SJCRH30 (cell line): ENCODE measurements at places on chromosomes 7 and 10.

DNA sequence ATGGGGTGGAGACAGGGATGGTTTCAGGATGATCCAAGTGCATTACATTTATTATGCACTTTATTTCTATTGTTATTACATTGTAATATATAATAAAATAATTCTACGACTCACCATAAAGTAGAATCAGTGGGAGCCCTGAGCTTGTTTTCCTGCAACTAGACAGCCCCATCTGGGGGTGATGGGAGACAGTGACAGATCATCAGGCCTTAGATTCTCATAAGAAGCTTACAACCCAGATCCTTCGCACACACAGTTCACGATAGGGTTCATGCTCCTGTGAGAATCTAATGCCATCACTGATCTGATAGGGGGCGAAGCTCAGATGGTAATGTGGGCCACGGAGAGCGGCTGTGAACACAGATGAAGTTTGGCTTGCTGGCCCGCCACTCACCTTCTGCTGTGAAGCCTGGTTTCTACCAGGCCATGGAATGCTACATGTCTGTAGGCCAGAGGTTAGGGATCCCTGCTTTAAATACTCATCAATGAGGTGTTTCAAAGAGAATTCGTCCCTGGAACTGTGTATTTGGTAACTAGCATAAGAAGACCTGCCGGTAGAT, 21.2 kb upstream of the PRKCQ start:
- no peaks in the 10 kb centered on the region for H3K36me3 ChIP-seq
- DNase-seq = no peak
- H3K27me3 ChIP-seq = no peaks in the 10 kb centered on the region
- H3K4me3 ChIP-seq = no peak overlapping the region
- no peak overlapping the region for H3K27ac ChIP-seq
- H3K4me1 ChIP-seq = 0 out of 2 replicates have a peak, but pooled peaks cover 2% of the 10 kb centered on the region

- H3K27ac ChIP-seq = no peak overlapping the region
- no peak overlapping the region for H3K4me3 ChIP-seq
- no peak for DNase-seq
- H3K27me3 ChIP-seq = no peaks in the 10 kb centered on the region
- no peaks in the 10 kb centered on the region for H3K36me3 ChIP-seq
- no peaks in the 10 kb centered on the region for H3K4me1 ChIP-seq
Measured at GRCh38 chr7:9391221-9391620, 957.8 kb downstream of the NXPH1 start.

DNA sequence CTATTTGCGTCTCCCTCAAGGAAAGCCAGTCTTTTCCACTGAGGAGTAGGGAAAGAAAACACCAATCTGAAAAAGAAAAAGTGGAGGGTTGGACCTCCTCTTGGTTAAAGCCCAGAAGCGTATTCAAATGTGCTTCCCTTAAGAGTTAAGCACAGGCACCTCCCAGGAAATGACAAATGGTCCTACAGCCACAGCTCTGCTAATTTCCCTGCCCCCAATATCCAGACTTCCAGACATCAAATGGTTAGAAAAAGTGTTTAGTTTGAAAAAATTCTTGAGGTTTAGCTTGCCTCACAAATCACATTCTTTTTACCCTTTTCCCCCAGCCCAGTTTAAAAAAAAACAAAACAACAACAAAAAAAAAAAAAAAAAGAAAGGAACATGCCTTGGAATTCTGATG, 19.0 kb upstream of the COL1A2 start:
- peak overlapping the region; percentile 77 for H3K27ac ChIP-seq
- peak; percentile 73 for DNase-seq
- peak overlapping the region; percentile 21 for H3K4me3 ChIP-seq
- no peaks in the 10 kb centered on the region for H3K36me3 ChIP-seq
- no peaks in the 10 kb centered on the region for H3K27me3 ChIP-seq

- no peaks in the 10 kb centered on the region for H3K36me3 ChIP-seq
- H3K27me3 ChIP-seq = no peaks in the 10 kb centered on the region
- H3K4me3 ChIP-seq = no peak overlapping the region
Measured at GRCh38 chr10:71093531-71093930, 118.8 kb upstream of the UNC5B start.

DNA sequence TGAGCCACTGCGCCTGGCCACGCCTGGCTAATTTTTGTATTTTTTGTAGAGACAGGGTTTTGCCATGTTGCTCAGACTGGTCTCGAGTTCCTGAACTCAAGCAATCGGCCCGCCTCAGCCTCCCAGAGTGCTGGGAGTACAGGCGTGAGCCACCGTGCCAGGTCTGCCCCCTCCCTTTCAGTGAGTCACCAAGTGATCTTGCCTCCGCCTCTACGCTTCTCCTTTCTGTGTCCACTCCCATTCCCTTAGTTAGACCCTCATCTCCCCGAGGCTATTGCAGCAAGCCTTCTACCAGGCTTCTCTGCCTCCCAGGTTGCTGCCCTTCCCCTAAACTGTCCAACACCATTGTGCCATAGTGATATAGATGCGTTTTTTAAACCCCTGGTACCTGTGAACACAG, 32.9 kb downstream of the CDC123 start:
- H3K27me3 ChIP-seq = no peaks in the 10 kb centered on the region
- H3K27ac ChIP-seq = no peak overlapping the region
- H3K4me3 ChIP-seq = no peak overlapping the region
- DNase-seq = no peak
- peaks cover 27% of the 10 kb centered on the region for H3K36me3 ChIP-seq
- H3K4me1 ChIP-seq = no peaks in the 10 kb centered on the region

- no peak for DNase-seq
- no peak overlapping the region for H3K27ac ChIP-seq
- H3K27me3 ChIP-seq = no peaks in the 10 kb centered on the region
- no peaks in the 10 kb centered on the region for H3K36me3 ChIP-seq
- no peak overlapping the region for H3K4me3 ChIP-seq
Measured at GRCh38 chr7:15525652-15526263, 36.1 kb downstream of the AGMO start.

DNA sequence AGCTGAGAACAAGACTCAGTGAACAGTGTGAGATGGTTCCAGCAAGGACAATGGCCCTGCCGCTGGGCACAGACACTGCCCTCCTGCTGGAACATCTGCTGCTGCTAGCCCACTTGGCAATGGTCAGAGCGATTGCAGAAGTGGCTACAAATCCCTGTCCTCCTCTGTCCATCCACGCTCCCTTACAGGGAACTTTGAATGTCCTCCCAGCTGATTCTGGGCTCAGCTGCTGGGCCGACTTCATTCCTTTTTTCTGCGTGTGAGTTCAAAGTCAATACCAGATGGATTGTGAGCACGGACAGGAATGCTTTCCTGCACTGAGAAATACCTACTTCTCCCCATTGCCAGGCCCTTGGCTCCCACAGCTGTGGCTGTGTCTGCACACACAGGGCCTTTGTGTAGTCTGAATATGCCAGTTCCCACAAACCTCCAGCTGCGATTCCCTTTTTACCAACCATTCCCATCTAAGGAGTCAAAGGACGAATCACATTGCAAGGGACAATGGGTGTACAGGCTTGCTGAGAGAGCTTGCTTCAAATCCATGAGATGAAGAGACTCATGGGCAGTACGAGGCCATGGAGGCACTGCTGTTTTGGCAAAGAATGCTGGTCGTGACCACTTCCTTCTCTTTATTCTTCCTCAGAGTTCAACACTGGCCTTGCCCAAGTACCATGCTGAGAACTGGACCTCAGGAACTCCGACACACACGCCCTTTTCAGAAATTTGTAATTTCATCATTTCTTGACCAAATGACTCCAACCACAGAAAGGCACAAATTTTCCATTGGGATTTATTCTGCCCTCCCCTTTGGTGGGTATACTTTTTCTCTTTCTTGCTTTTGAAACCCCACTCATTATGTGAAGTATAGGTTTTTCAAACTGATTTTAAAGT, 44.2 kb downstream of the BPGM start:
- peaks cover 22% of the 10 kb centered on the region; the same call in 1 of the 2 replicates for H3K4me1 ChIP-seq
- H3K27me3 ChIP-seq = no peaks in the 10 kb centered on the region
- H3K36me3 ChIP-seq = no peaks in the 10 kb centered on the region
- H3K27ac ChIP-seq = no peak overlapping the region

DNA sequence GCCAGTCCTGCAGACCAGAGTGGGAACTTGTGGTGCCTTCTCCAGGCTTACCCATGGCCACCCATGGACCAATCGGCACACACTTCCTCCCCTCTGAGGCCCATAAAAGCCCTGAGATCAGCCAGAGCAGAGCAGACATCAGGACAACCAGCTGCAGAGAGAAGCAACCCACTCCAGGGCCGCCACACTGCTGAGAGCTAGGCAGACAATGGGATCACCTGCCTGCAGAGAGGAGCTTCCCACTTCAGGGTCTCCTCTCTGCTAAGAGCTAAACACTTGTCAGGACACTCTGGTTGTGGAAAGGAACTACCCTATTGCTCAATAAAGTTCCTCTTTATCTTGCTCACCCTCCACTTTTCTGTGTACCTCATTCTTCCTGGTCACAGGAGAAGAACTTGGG, 34.0 kb downstream of the C7orf25 start:
- H3K4me1 ChIP-seq = no peaks in the 10 kb centered on the region
- no peak overlapping the region for H3K4me3 ChIP-seq
- no peak overlapping the region for H3K27ac ChIP-seq
- no peaks in the 10 kb centered on the region for H3K36me3 ChIP-seq

- no peaks in the 10 kb centered on the region for H3K27me3 ChIP-seq
- no peak overlapping the region for H3K27ac ChIP-seq
- H3K4me1 ChIP-seq = no peaks in the 10 kb centered on the region
- no peak overlapping the region for H3K4me3 ChIP-seq
- H3K36me3 ChIP-seq = peaks cover 21% of the 10 kb centered on the region
Measured at GRCh38 chr10:878895-879294, 52.6 kb downstream of the LARP4B start.

- peaks cover 9% of the 10 kb centered on the region; the same call in 1 of the 2 replicates for H3K4me1 ChIP-seq
- DNase-seq = peak; percentile 74
- H3K27ac ChIP-seq = no peak overlapping the region
- no peaks in the 10 kb centered on the region for H3K27me3 ChIP-seq
- no peaks in the 10 kb centered on the region for H3K36me3 ChIP-seq
Measured at GRCh38 chr7:74206589-74207120, 3.2 kb upstream of the LAT2 start.

- H3K27ac ChIP-seq = no peak overlapping the region
- DNase-seq = no peak
- H3K27me3 ChIP-seq = no peaks in the 10 kb centered on the region
- no peaks in the 10 kb centered on the region for H3K36me3 ChIP-seq
- peaks cover 3% of the 10 kb centered on the region; the same call in 1 of the 2 replicates for H3K4me1 ChIP-seq
Measured at GRCh38 chr10:114806562-114807391, 14.8 kb upstream of the FHIP2A start.

- H3K27ac ChIP-seq = no peak overlapping the region
- no peak for DNase-seq
- no peaks in the 10 kb centered on the region for H3K4me1 ChIP-seq
- no peaks in the 10 kb centered on the region; the same call in 1 of the 2 replicates for H3K27me3 ChIP-seq
- no peaks in the 10 kb centered on the region for H3K36me3 ChIP-seq
Measured at GRCh38 chr10:129029851-129030602, 437.0 kb upstream of the MGMT start.

- H3K27ac ChIP-seq = no peak overlapping the region
- 0 out of 2 replicates have a peak, but pooled peaks cover 4% of the 10 kb centered on the region for H3K4me1 ChIP-seq
- DNase-seq = no peak
- no peak overlapping the region for H3K4me3 ChIP-seq
- H3K36me3 ChIP-seq = no peaks in the 10 kb centered on the region
Measured at GRCh38 chr10:69839696-69840345, 38.1 kb downstream of the COL13A1 start.

GRCh38 chr10:27612551-27613035, 108.5 kb downstream of the RAB18 start:
- H3K4me1 ChIP-seq = peaks cover 6% of the 10 kb centered on the region; the same call in 1 of the 2 replicates
- no peak for DNase-seq
- H3K27ac ChIP-seq = no peak overlapping the region
- H3K36me3 ChIP-seq = no peaks in the 10 kb centered on the region
- H3K4me3 ChIP-seq = no peak overlapping the region

DNA sequence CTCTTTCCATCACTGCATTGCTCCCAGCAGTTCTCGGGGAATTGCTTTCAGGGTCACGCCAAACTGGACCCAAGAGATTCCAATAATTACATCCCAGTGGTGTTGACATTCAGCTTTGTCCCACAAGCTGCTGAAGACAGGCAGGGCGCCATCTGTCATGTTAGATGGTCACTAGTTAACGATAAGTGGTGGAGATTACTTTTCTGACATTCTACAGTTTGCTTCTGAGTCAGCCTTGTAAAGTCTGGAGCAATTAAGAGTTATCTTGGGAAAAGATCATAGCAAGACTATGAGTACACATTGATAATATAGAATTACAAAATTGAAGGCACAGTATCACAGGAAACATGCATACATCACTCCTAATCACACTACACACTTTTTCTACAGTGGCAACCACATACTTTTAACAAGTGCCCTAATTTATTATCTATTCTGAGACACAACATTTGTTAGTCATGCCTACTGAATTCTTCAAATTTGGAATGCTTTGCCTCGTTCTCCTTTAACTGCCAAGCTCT, 41.9 kb downstream of the SEMA3C start:
- peaks cover 13% of the 10 kb centered on the region for H3K4me1 ChIP-seq
- H3K27ac ChIP-seq = no peak overlapping the region
- no peaks in the 10 kb centered on the region for H3K27me3 ChIP-seq
- no peak overlapping the region for H3K4me3 ChIP-seq
- peak; percentile 53 for DNase-seq

- H3K27ac ChIP-seq = no peak overlapping the region
- H3K4me3 ChIP-seq = no peak overlapping the region
- DNase-seq = no peak
- no peaks in the 10 kb centered on the region for H3K4me1 ChIP-seq
- H3K36me3 ChIP-seq = no peaks in the 10 kb centered on the region
- H3K27me3 ChIP-seq = no peaks in the 10 kb centered on the region
Measured at GRCh38 chr10:29966269-29966668, 93.1 kb downstream of the JCAD start.

- peaks cover 87% of the 10 kb centered on the region for H3K36me3 ChIP-seq
- no peaks in the 10 kb centered on the region for H3K27me3 ChIP-seq
- H3K4me3 ChIP-seq = no peak overlapping the region
Measured at GRCh38 chr7:2376351-2377154, 21.9 kb downstream of the EIF3B start.

DNA sequence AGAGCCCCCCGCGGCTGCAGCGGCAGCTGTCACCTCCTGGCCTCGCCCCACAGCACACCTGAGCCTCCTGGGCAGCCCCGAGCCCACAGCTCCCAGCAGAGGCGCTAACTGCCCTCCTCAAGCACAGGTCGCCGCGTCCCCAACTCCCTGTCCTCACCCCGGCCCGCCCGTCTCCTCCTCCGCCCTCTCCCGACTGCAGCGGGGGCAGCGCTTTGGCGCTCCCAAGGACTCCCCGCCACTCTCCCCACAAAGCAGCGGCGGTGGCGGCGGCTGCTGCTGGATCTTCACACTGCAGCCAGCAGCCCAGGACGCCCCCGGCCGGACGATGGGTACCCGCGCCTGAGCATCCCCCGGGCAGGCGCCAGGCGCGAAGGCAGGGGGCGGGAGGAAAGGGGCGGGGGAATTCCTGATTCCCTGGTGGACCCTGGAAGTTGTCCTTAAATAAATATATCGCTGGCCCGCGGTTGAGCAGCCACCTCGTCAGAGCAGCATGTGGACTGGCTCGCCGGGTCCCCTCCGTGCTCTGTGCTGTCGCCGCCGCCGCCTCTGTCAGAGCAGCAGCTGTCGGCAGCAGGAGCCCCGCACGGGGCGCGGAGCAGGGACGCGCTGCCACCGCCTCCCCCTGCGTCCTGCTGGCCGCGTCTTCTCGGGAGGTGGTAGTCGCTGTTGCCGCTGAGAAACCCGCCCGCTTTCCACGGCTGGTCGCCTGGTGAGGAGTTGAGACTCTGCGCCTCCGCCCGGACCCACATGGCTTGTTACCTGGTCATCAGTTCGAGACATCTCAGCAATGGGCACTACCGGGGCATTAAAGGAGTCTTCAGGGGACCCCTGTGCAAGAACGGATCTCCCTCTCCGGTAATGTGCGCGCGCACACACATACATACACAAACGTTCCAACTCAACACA, at the start of gene ZNF804B:
ZNF804B (plus strand) TSS at position 471 of the 906 bp plus-strand sequence; CDS start at position 748, 277 bp downstream.
- H3K4me3 ChIP-seq = peak within 1 kb of the TSS; percentile 59
- H3K27me3 ChIP-seq = no peaks in the 10 kb centered on the region; the same call in 1 of the 2 replicates
- DNase-seq = peak; percentile 64

GRCh38 chr7:156020566-156020965, 208.3 kb upstream of the SHH start:
- no peaks in the 10 kb centered on the region for H3K4me1 ChIP-seq
- DNase-seq = no peak
- no peaks in the 10 kb centered on the region for H3K36me3 ChIP-seq
- H3K4me3 ChIP-seq = no peak overlapping the region
- peaks cover 46% of the 10 kb centered on the region for H3K27me3 ChIP-seq
